Naive thymus-derived CD4-positive, alpha-beta T cell (primary cell): ENCODE measurements at places on chromosomes 6 and 20. TPM values are rescaled to one million over a fixed set of nuclear protein-coding genes. Genes with fewer than 3 reads are reported as not detected.

The TTK gene
- 1.4 TPM for total RNA-seq

The AVP gene
- not detected in 2 replicates for total RNA-seq

The STMN3 gene
- 54.4 TPM for total RNA-seq

DNA sequence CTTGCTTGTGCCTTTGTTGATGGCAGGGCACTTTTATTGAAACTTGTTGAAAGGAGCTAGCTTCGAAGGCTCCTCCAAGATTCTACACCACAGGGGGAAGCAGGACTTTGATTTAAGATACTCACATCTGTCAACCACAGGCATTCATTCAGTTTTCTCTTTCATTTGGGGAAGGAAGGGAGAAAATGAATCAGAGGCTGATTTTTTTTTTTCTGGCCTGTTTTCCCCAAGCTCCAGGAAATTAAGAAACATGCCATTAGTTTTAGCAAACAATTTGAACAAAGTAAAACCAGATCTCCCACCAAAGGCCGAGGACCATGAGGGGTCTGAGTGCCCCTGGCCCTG, 8.7 kb upstream of the APCDD1L start:
- no peak overlapping the region for H3K27ac ChIP-seq
- no peaks in the 10 kb centered on the region for H3K27me3 ChIP-seq
- no peaks in the 10 kb centered on the region for H3K4me1 ChIP-seq

GRCh38 chr20:46021361-46022359, 7.4 kb upstream of the SLC12A5 start:
- DNase-seq, result no peak
- no peak overlapping the region for H3K27ac ChIP-seq
- peaks cover 8% of the 10 kb centered on the region for H3K27me3 ChIP-seq
- H3K4me1 ChIP-seq, result peaks cover 6% of the 10 kb centered on the region
- no peak overlapping the region for H3K4me3 ChIP-seq
- H3K36me3 ChIP-seq, result no peaks in the 10 kb centered on the region

- peak; percentile 46 for DNase-seq
- no peak overlapping the region for H3K27ac ChIP-seq
- H3K27me3 ChIP-seq, result no peaks in the 10 kb centered on the region
- no peaks in the 10 kb centered on the region for H3K36me3 ChIP-seq
Observed at GRCh38 chr20:2005831-2006426, 12.1 kb upstream of the PDYN start.

GRCh38 chr6:21134356-21134755, 459.2 kb upstream of the SOX4 start:
- H3K27ac ChIP-seq, result no peak overlapping the region
- H3K36me3 ChIP-seq, result no peaks in the 10 kb centered on the region
- H3K4me1 ChIP-seq, result no peaks in the 10 kb centered on the region
- no peak overlapping the region for H3K4me3 ChIP-seq
- DNase-seq, result no peak

DNA sequence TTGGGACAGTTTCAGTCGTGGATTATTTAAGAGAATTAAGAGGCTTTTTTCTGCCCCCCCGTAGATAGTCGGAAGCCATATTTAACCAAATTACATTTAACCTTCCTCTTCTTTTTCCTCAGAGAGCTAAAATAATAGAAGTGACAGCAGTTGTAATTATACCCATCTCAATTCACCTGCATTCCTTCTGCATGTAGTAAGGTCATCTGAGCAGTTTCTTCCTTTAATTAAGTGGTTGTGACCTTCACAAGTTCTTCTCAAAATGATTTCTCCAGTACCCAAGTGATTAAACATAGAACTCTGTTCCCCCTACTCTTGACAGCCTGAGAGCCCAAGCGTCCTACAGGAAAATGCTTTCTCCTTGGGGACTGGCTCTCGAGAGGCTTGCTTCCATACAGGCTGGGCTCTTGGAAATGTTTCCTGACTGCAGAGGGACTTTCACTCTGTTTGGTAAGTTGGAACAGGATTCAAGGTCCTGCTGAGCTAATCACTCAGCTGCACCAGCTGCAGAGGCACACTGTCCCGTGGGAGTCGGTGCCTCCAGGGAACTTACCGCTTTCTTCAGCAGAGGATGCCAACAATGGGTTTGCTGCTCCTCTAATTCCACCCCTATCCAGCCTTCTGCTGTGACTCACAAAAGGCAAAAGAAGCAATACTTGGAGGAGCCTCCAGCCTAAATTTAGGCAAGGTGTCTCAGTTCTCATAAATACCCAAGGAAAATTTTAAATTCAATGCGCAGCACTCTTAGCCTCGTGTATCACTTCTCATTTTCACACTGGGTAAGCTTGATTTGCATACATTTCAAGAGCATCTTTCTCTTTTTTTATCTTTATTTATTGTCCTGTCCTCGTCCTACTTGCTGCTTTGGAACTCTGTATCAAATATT, 414.9 kb downstream of the KIF16B start:
- no peaks in the 10 kb centered on the region for H3K36me3 ChIP-seq
- H3K4me3 ChIP-seq, result no peak overlapping the region
- no peaks in the 10 kb centered on the region for H3K4me1 ChIP-seq
- no peak overlapping the region for H3K27ac ChIP-seq

- no peaks in the 10 kb centered on the region for H3K27me3 ChIP-seq
- H3K4me1 ChIP-seq, result no peaks in the 10 kb centered on the region
- DNase-seq, result no peak
Observed at GRCh38 chr6:117397536-117398227, 28.1 kb downstream of the ROS1 start.

GRCh38 chr20:17885544-17885943, 83.0 kb downstream of the SNX5 start:
- no peak overlapping the region for H3K4me3 ChIP-seq
- H3K4me1 ChIP-seq, result no peaks in the 10 kb centered on the region
- DNase-seq, result no peak
- no peak overlapping the region for H3K27ac ChIP-seq
- no peaks in the 10 kb centered on the region for H3K27me3 ChIP-seq
- no peaks in the 10 kb centered on the region for H3K36me3 ChIP-seq

GRCh38 chr20:49028684-49029083, 17.4 kb upstream of the CSE1L start:
- no peak overlapping the region for H3K4me3 ChIP-seq
- no peak for DNase-seq
- peaks cover 85% of the 10 kb centered on the region for H3K36me3 ChIP-seq
- no peaks in the 10 kb centered on the region for H3K27me3 ChIP-seq
- H3K27ac ChIP-seq, result no peak overlapping the region

- no peaks in the 10 kb centered on the region for H3K36me3 ChIP-seq
- no peaks in the 10 kb centered on the region for H3K27me3 ChIP-seq
- H3K4me3 ChIP-seq, result peak overlapping the region; percentile 40
- no peak overlapping the region for H3K27ac ChIP-seq
- no peaks in the 10 kb centered on the region for H3K4me1 ChIP-seq
Observed at GRCh38 chr6:119856136-119856535, 506.6 kb upstream of the MAN1A1 start.

DNA sequence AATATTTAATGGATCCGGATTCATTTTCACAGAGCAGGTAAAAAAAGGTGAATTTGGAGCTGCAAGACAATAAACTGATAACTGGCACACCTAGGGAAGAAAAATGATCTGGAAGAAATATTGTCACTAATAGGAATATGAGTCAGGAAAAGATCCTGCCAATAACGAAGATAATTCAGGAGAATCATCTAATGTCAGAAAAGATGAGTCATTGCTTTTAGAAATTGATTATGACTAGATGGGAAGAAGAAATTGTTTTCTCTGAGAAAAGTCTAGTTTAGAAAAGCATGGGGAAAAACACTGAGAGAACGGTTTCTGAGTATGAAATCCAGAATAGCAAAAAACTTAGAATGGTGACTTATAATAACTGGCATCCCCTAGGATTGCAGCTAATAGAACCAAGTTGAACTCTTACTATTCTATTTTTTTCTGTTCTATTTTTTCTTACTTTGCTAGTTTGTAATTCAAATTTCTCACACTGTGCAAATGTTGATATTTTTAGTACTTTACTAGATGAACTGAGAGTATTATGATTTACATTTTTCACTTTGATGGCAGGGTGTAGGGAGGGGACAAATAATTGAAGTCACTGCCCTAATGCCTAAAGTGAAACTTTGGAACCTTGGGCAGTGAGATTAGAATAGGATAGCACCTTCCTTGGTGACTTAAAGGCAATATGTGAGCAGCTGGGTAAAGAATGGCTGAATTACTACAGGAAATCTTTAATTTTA, 38.2 kb upstream of the SUPT3H start:
- no peak overlapping the region for H3K27ac ChIP-seq
- no peak overlapping the region for H3K4me3 ChIP-seq
- peaks cover 7% of the 10 kb centered on the region for H3K27me3 ChIP-seq

DNA sequence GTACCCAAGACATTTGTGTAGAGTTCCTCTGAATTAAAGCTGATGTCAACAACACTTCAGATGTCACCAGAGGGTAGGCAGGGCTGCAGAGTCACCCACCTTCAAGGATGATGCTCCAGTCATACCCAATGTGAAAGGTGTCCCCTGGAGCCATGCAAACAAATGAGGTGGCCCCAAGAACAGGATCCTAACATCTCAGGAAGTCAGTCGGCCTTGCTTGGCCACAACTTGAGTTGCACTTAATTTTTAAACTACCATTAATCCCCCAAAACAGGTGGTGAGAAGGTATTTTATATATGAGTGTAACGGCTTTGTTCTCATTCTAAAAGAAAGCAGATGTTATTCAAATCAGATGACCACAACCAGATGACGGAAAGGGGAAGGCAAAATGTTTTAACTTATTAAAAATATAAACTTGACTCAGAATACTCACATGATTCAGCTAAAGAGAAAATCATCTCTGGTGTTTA, 21.1 kb upstream of the SERPINB1 start:
- DNase-seq, result no peak
- no peaks in the 10 kb centered on the region for H3K27me3 ChIP-seq
- H3K4me3 ChIP-seq, result no peak overlapping the region
- no peaks in the 10 kb centered on the region for H3K36me3 ChIP-seq
- peaks cover 46% of the 10 kb centered on the region for H3K4me1 ChIP-seq

DNA sequence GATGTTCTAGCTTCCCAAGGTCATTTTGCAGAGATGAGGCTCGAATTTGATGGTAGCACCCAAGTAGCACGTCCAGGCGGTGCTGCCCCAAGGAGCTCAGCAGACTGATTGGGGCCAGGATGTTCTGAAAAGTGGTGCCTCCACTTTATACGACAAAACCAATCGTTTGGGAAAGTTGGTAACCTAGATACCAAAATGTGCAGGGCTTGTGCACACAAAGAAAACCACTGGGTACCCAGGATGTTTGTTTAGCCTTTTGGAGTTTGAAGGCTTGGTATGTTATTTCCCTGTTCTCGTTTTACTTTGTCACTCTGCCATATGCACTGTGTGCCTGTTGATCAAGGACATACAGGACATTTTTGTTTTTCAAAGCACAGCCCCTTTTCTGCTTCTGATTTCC, 40.7 kb upstream of the PBOV1 start:
- no peak for DNase-seq
- no peaks in the 10 kb centered on the region for H3K27me3 ChIP-seq
- no peaks in the 10 kb centered on the region for H3K36me3 ChIP-seq
- no peak overlapping the region for H3K4me3 ChIP-seq
- no peaks in the 10 kb centered on the region for H3K4me1 ChIP-seq
- no peak overlapping the region for H3K27ac ChIP-seq

GRCh38 chr20:61493798-61494305, 241.8 kb downstream of the CDH4 start:
- no peak overlapping the region for H3K27ac ChIP-seq
- no peaks in the 10 kb centered on the region for H3K36me3 ChIP-seq
- H3K4me1 ChIP-seq, result no peaks in the 10 kb centered on the region
- H3K4me3 ChIP-seq, result no peak overlapping the region
- no peaks in the 10 kb centered on the region for H3K27me3 ChIP-seq
- no peak for DNase-seq

DNA sequence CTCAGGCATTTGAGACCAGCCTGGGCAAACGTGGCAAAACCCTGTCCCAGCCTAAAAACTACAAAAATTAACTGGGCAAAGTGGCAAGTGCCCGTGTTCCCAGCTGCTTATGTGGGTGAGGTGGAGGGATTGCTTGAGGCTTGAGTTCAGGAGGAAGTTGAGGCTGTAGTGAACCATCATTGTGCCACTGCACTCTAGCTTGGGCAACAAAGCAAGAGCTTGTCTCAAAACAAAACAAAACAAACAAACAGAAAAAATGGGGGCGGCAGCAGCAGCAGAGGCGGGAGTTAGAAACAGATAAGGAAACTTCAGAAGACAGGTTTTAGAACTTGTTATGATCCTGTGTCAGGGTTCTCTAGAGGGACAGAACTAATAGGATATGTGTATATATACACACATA, 49.0 kb downstream of the SCAF8 start:
- DNase-seq, result no peak
- no peaks in the 10 kb centered on the region for H3K27me3 ChIP-seq
- peaks cover 19% of the 10 kb centered on the region for H3K36me3 ChIP-seq
- H3K27ac ChIP-seq, result no peak overlapping the region

GRCh38 chr20:38225900-38226263, 34.7 kb downstream of the KIAA1755 start:
- no peak for DNase-seq
- H3K36me3 ChIP-seq, result no peaks in the 10 kb centered on the region
- H3K4me3 ChIP-seq, result no peak overlapping the region

- no peaks in the 10 kb centered on the region for H3K36me3 ChIP-seq
- H3K27ac ChIP-seq, result no peak overlapping the region
- H3K27me3 ChIP-seq, result no peaks in the 10 kb centered on the region
- H3K4me3 ChIP-seq, result no peak overlapping the region
- DNase-seq, result no peak
- no peaks in the 10 kb centered on the region for H3K4me1 ChIP-seq
Observed at GRCh38 chr20:48411245-48411644, 416.6 kb downstream of the PREX1 start.

DNA sequence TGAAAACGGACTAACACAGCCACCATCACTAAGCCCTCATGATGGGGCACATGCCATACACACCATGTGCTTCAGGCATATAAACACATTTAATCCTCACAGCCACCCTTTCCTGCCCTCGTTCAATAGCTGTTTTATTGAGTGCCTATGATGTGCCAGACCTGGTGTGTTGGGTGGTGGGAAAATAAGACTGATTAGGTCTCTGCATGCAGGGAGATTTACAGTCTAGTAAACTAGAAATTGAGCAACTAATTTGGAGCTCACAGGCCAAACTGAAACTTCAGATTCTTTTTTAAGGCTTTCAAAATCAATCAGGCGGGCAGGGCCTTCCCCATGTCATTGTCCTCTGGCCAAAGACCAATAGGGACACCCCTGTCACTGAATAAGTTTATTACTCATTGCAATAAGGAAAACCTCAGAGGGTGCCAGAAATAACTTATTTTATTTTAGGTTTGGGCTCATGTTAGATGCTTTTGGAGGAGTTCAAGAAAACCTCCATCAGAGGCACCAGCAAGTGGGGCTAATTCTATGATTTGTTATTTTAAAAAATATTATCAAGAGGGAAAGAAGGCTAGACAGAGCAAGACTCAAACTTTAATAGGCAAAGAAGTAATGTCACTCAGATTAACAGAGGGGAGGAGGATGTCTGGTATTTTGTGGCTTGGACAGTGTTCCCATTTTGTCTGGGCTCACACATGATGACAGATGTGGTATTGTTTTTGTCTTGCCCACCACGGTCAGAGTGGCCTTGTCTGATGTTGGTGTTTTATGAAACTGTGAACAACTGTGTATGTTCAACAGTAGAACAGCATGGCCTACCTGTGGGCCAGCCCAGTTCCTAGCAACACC, 12.0 kb downstream of the ZFP64 start:
- H3K4me1 ChIP-seq, result no peaks in the 10 kb centered on the region
- no peak overlapping the region for H3K27ac ChIP-seq
- H3K36me3 ChIP-seq, result no peaks in the 10 kb centered on the region
- no peak overlapping the region for H3K4me3 ChIP-seq
- no peaks in the 10 kb centered on the region for H3K27me3 ChIP-seq

GRCh38 chr6:11062715-11063114, 18.6 kb upstream of the ELOVL2 start:
- H3K36me3 ChIP-seq, result no peaks in the 10 kb centered on the region
- H3K27ac ChIP-seq, result no peak overlapping the region
- no peaks in the 10 kb centered on the region for H3K27me3 ChIP-seq
- no peaks in the 10 kb centered on the region for H3K4me1 ChIP-seq
- no peak for DNase-seq
- no peak overlapping the region for H3K4me3 ChIP-seq
